Glomerular endothelial cell (primary cell): ENCODE measurements at places on chromosomes 6 and 20. TPM values are rescaled to one million over a fixed set of nuclear protein-coding genes. Genes with fewer than 3 reads are reported as not detected.

DNA sequence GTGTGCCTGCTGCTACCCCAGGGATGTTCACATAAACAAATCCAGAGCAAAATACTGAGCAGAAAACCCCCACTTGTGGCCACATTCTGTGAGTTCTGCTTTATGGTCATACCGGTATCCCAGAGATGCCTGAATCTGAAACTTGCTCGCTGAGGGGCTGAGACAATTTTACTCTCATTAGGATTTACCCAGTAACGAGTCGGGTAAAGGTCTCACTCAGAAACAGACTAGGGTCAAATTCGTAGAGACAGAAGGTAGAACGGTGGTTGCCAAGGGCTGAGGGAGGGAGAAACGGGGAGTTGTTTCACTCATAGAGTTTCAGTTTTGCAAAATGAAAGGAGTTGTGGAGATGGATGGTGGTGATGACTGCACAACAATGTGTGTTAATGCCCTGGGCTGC is 45.4 kb upstream of the NKX2-2 start:
- no peak for DNase-seq

DNA sequence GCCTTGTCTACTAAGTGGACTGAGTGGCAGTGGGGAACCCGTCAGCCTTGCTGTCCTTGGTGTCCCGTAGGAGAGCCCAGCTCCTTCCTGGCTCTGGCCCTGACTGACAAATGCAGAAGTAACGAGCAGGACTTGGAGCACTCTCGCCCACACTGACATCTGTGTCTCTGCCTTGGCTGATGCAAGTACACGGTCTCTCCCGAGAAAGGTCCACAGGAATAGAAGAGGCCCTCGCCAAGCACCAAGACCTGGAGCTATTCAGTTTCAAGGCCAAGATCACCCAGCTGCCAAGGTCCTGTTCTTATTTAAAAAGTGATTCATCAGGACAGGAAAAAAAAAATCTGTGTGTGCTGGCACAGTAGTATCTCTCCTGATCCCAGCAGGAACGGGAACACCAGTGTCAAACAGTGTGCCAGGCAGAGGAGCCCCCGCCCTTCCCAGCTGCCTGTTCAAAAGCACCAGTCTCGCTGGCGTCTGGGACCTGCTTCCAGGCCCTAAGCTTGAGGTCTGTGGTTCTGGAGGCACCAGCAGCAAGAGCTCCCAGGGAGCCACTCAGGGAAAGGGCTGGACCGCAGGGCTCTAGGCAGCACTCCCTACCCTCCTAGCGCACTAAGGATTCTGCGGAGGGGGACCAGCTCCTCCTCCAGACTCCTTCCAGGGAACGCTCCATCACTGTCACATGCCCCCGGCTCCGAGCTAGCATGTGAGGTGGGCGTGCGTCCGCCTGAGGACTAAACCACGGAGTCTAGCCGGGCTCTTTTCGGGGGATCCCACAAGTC is 376.9 kb downstream of the RNGTT start:
- no peak for DNase-seq

The GHRH gene
- total RNA-seq, result not detected in 2 replicates

DNA sequence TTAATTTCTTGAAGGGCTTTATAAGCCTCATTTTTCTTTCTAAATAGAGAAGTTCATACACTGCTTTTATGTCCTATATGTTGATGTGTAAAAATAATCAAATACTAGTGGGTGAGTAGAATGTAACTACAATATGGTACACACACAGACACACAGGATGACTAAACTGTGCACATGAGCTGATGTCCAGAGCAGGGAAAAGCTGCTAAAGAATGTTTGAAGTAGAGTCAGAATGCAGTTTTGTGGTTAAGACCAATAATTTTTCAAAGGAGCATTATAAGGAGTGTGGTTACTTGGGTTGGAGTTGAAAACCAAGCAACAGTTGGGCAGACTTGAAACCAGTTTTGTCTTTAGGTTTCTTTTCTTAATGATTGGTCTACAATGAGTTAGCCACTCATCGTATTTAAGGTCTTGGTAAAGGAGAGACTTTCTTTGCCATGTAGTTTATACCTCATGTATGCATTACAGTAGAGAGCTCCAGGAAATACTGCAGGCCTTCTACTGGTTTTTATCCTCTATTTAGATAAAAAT is 196.6 kb downstream of the ESR1 start:
- DNase-seq, result no peak
